ENCODE measurements at places on chromosomes 6 and 20.

- no peak for DNase-seq
Measured at GRCh38 chr20:50472693-50473664, 37.2 kb upstream of the PTPN1 start.

- no peak for DNase-seq
Measured at GRCh38 chr6:167981916-167982462, 15.5 kb upstream of the KIF25 start.

DNA sequence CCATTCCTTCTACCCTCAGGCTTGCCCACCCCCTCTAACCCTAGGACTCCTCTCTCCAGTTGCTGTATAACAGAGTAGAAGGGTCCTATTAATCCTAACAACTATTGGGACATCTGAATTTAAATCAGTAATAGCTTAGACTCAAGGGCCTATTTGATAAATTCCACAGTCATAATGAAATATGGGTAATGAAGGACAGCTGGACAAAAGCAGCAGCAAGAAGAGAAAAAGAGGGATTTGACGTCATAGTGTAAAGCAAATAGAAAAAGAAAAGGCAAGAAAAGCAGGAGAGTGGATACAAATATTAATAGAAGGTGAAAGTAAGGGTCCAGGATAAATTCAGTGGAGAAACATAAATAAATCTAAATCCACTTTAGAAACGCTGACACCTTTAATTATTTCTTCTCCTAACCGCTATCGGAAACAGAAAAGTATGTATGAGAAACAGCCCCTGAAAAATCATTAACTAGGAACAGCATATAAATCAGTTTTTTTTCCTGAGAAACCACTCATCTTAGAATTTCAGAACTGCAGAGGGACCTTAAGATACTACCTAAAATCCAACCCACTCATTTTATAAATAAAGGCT is 12.8 kb downstream of the FKBP5 start:
- DNase-seq, result no peak

- no peak for DNase-seq
Measured at GRCh38 chr6:71982389-71982788, 96.0 kb downstream of the RIMS1 start.

- DNase-seq, result no peak
Measured at GRCh38 chr6:8549074-8549790, 113.9 kb upstream of the SLC35B3 start.

- DNase-seq, result no peak
Measured at GRCh38 chr20:12270863-12271262, 353.2 kb downstream of the BTBD3 start.

- DNase-seq, result no peak
Measured at GRCh38 chr20:19889011-19889953, 127.9 kb upstream of the NAA20 start.

DNA sequence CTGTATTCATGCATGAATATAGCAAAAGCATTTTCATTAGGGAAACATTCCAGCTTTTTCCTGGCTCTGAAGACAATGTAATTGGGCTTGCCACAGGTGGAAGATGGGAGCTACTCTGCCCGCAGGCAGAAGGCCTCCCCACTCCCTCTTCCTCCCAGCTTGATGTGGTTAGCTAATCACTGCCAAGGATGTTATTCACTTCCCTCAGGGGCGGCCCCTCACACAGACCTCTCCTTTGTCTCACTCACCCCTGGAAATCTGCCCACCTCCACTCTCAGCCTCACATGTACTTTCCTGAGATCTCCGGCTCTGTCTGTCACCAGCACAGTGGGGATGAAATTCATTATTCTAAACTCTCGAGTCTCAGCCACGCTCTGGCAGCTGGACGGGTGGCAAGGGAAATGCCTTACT is 100.7 kb downstream of the ANKRD60 start:
- DNase-seq, result no peak
